ENCODE measurements at places on chromosomes 6 and 20. TPM values are rescaled to one million over a fixed set of nuclear protein-coding genes. Genes with fewer than 3 reads are reported as not detected.

GRCh38 chr6:31465185-31465536, 32.8 kb upstream of the MICB start:
- no peak for DNase-seq

DNA sequence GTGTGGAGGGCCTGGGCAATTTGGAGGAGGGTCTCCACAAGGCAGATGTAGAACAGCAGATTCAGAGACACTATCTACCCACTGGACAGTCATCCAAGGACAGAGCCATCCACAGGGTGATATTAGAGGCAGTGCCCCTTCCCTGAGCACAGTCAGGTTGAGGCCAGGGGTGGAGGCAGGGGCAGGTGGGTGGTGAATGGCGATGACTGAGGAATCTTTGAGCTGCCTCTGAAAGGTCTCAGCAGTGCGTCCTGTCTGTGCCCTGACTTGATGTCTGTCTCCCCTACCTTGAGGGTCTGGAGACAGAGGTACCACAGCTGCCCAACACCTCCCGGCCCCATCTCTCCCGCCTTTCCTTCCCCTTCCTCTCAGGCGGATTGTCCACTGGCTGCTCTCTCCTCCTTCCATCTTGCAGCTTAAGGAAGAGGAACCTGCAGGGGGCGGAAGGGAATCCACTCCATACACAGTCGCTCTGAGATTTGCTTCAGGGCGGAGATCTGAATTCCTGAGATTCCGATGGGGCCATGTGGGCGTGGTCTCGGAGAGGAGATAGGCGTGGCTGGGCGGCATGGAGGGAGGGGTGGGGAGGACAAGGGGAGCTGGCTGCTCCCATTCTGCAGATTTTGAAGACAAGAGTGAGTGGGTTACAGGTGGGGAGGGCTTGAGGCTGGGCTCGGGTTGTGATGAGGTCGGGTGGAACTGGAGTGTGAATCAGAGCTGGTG, 1.7 kb downstream of the MUCL3 start:
- peak; percentile 34 for DNase-seq

BMP6 gene
- 123 TPM for total RNA-seq

HSPA12B gene
- total RNA-seq = 25.5 TPM

- DNase-seq = no peak
These were observed 16.1 kb upstream of the SERINC3 start for GRCh38 chr20:44537993-44538392.

- DNase-seq = no peak
These were observed 43.8 kb downstream of the ARFGEF2 start for GRCh38 chr20:48965189-48965910.

DNA sequence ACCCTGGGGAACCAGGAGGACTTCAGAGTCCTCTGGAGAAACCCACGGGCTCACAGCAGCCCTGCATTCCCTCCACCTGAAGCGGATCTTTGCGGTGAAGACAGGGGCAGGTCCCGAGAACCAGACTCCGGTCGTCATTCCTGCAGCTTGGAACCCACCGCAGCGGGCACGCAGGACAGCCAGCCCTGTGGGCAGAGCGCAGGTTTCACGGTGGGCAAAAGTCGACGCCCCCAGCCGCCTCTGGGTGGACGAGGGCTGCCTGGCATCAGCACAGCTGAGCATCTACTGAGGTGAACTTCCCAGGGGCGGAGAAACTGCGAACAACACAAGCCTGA, 118.3 kb downstream of the PSMB1 start:
- no peak for DNase-seq

- DNase-seq = no peak
These were observed 470.2 kb downstream of the ADGRB3 start for GRCh38 chr6:69105288-69105687.

CGA gene
- total RNA-seq = not detected

TMEM170B gene
- total RNA-seq = 2.7 TPM

SLC17A3 gene
- not detected for total RNA-seq

DNA sequence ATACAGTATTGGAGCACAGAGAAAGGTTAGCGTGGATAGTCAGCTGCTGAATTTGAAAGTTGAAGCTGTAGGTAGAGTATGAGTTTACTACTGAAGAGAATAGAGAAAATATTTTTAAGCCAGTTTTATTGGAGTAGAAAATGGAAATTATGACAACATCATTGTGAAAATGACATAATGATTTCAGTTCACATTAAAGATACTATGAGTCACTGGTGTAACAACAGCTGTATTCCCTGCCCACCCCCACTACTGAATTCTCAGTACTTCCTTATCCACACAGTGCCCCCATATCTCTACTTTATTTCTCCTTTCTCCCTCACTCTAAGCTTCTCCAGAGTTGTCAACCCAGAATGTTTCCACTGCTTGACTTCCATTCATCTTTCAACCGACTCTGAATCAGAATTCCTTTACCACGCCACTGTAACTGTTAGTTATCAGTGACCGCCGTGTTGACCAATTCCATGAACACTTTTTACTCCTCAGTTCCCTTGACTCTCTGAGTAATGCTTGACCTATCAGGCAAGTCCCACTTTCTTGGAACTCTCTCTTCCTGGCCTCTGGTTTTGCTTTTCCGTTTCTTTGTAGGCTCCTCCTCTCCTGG, 139.6 kb downstream of the AIG1 start:
- no peak for DNase-seq

- no peak for DNase-seq
These were observed 34.6 kb upstream of the NKX2-2 start for GRCh38 chr20:21548390-21549035.

GRCh38 chr20:43540673-43541060, 18.2 kb upstream of the SGK2 start:
- DNase-seq = no peak

- no peak for DNase-seq
These were observed 27.8 kb upstream of the CENPW start for GRCh38 chr6:126312013-126312665.

- no peak for DNase-seq
These were observed 104.9 kb upstream of the IYD start for GRCh38 chr6:150263765-150264404.

GRCh38 chr6:139147628-139148027, 12.7 kb downstream of the HECA start:
- DNase-seq = no peak

- DNase-seq = no peak
These were observed 353.2 kb downstream of the BTBD3 start for GRCh38 chr20:12270863-12271262.

DNA sequence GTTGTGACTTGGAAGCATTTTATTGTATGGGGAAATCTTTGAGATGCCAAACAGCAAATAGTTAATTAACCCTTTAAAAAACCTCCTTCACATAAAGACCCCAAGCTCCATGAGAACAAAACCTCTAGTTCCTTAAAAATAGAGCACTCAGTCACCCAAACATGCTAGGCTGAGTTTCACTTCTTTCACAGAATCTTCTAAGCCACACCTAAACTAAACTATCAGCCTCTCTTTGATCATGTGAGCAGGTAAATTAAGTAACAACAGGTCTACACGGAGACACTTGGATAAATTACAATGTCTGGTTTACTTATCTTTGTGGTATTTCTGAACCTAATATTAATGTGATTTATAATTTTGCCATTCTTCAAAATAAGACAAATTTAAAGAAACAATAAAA, 205.2 kb upstream of the MARCKS start:
- no peak for DNase-seq

GRCh38 chr6:314377-314776, 22.1 kb downstream of the DUSP22 start:
- DNase-seq = no peak

DNA sequence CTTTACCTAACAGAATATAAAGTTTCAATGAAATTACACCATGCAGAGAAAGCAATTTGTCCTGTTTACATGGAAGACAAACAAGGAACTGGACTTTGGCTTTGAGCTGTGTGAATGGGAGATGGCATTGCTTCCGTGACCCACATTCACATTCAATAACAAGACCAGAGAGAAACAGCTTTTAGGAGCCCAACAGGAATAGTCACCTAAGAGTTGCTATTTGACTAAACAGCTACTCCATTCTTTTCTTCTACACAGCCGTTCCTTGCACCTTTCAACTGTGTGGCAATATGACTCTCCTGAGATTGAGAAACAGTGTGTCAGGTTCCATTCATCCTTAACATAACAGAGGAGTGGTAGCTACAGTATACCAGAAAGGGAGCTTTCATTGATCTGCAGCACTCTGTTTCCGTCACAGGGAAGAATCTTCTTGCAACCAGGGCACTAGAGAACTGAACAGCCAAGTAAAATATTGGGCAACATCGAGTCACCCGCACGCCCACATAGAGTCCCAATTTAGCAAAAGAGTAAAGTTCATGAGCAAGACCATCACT, 355.1 kb downstream of the HAO1 start:
- no peak for DNase-seq

GRCh38 chr6:110930781-110931180, 27.7 kb upstream of the GTF3C6 start:
- no peak for DNase-seq

- no peak for DNase-seq
These were observed 6.6 kb downstream of the OARD1 start for GRCh38 chr6:41065550-41066026.

- no peak for DNase-seq
These were observed 1492.5 kb downstream of the HACE1 start for GRCh38 chr6:103367212-103367611.

- no peak for DNase-seq
These were observed 8.3 kb upstream of the AVP start for GRCh38 chr20:3092611-3093379.

DNA sequence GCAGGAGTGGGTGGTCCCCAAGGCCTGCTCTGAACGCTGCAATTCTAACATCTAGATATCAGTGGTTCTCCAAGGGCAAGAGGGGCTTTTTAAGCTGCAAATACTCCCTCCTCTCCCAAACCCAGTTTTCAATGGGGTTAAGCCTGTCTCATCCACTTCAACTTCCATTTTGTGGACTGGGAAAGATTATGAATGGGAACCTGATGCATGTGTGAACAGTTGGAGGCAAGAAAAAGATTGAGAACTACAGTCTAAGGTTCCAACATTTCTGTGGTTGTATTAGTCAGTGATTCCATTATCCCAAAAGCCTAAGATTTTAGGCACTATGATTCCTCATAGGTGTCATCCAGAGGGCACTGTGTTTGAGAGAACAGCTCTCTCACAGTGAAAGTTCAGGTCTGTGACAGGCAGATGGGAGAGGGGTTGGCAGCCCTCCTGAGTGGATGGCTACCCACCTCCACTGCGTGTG, 53.7 kb downstream of the HNF4A start:
- DNase-seq = no peak

HLA-DRB5 gene
- total RNA-seq = not detected

TREML2 gene
- total RNA-seq = not detected

DNA sequence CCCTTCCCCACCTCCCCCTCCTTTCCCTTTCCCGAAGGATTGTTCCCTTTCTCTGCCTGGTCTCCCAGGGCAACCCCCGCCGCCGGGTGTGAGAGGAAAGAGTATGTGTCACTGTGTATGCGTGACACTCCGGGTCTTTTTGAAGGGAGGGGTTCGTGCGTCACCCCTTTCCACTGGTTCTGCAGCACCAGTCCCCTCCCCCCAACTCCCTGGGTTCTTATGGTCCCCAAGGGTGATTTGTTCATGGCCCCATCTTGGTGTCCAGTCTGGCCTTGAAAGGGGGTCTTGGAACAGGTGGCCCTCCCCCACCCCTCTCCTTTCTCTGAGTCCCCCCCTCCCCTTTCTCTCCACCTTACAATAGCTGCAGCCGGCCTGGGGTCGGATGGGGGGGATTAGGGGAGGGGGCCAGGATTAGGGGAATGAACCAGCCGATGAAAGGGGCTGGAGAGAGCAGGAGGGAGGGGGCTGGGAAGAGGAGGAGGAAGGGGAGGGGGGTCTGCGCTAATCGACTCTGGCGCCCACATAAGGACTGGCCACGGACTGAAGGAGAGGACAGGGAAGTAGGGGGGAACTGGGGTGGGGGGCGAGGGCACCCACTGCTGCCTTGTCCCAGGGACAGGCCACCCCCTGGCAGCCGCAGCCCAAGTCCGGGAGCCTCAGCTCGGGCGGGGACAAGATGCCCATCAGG, 1.3 kb upstream of the RING1 start:
- DNase-seq = no peak

DNA sequence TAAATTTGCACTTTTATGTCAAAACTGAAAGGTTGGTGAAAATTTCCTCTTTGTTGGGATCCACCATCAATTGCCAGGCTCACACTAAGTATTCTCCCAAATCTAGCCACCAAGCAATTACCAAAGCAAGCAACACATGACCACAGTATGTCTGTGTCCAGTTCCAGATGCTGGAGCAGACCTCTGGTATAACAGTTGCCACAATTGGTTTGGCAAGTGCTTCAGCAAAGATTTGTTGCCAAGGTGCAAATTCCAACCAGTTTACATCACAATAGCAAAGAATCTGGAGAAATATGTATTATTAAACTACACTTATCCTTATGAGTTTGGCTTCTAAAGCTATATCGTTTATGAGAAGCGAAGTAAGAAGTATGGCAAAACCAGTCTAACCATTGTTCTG, 6.4 kb downstream of the GTF2H5 start:
- DNase-seq = no peak

DNA sequence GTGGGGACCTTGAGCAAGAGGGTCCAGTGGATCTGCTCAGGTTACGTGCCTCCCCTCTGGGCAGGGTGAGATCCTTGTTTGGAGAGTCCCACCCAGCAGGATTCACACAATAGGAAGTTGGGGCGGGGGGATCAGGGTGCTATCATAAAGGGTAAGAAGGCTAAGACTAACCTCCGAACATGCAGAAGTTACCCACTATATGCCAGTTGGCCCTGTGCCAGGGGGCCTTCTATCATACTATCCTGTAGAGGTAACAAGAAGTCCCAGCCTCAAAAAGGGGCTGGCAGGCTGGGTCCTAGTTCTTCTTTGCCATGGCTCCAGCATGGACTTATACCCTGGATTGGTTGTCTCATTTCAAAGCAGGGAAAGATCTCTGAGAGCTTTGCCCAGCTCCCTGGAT, 94.1 kb downstream of the CDH26 start:
- no peak for DNase-seq

PTGIS gene
- 0.53 TPM for total RNA-seq

DNA sequence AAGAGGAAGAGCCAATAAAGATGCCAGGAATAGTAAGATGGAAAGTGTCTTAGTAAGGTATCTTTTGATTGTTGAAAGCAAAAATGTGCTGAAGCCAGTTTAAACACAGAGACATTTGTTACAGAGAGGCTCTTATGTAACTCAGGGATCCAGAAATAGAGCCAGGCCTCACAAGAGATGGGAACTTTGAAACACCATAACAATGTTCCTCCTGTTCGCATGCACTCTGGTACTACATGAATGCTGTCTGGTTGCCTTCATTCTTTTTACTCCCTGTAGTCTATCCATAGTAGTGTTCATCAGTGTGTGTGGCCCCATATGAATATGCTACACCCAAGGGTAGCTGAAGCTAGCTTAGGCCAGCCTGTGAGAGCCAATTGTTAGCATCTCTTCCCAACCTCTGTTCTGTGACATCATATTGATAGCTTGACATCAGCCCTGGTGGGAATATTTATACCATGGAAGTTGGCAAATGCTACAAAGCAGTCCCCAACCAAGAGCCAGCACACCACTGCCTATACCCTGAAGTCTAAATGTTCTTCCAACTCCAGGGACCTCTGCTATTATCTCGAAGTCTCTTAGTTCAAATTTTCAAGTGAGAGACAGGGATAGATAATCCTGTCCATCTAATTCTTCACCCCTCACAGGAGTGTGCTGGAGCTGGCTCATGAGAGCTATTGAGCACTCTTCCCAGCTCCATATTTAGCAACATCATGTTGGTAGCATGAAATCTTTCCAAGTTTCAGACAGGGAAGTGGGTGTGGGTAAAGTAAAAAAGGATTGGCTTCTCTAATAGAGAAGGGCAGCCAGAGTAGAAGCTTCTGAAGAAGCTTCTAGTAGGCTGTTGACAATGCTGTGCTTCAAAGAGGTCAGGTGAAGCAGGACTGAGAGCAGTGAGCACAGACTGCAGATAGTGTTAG, 7.0 kb downstream of the NDUFAF5 start:
- DNase-seq = no peak
